NCI-H2029 (cell line): ENCODE measurements at places on chromosomes 16 and 17.

- no peak for DNase-seq
Observed at GRCh38 chr17:82865774-82866395, 26.1 kb upstream of the ZNF750 start.

DNA sequence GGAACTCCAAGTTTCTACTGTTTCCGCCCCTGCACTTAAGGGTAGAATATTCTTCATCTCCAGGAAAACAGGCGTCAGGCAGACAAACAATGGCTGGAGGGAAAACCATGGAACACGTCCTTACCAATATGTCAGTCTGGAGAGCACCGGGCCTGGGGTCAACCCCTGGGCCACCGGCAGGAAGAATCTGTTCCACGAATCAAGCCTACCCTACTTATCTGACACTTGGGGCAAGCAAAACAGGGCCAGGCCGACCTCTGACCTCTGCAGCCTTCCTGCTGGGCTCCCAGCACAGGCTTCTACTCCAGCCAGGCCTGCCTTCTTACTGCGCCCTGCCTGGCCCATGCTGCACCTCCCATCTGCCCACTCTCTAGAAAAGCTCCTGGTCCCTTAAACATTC, 10.1 kb downstream of the VAC14 start:
- DNase-seq: no peak

GRCh38 chr17:15777717-15778116, 45.6 kb downstream of the TBC1D26 start:
- DNase-seq: no peak

DNA sequence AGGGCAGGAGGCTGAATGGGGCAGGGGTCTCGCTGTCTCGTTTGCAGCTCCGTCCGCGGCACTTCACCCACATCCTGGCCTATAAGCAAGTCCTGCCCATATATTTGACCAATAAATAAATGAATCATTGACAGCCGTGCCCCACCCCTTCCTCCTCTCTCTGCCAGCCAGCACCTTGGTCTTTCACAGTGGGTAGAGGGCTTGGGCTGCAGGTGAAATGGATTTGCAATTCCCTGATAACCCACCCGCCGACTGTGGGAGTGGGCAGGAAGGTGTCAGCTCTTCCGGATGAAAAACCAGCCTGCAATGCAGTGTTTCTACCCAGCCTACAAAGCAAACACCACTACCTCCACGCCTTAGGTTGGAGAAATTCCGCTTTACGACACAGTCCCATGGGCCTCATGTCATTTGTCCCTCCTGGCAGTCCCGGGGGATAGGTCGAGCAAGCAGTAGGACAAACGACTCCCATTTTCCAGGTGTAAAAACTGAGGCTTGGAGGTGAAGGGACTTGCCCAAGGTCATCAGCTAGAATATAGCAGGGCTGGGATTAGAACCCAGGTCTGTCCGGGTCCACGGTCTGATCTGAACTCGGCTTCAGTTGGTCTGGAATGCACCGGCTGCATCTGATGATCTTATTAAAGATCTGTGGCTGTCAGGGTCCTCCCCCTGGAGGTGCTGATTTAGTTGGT, 79.0 kb downstream of the ABCC1 start:
- no peak for DNase-seq

GRCh38 chr16:75343941-75344340, 89.4 kb downstream of the CFDP1 start:
- no peak for DNase-seq

DNA sequence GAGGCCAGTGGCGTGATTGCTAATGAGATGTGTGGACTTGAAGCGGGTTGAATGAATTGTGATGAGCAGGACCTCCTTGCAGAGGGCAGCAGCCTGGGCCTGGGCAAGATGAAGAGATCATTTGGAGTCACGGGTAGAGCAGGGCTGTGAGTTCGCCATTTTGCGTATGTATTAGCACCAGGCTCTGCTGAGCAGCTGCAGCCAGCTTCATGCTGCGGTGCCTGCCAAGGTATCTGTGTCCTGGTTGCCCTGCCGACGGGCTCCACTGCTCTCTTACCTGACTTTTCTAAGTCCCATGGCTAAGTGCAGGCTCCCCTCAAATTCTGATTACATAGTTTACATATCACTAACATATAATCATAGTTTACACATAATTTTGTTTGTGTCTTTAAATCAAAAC, 295.7 kb downstream of the SNX29 start:
- DNase-seq: no peak

GRCh38 chr16:85638695-85639409, 25.7 kb downstream of the GSE1 start:
- DNase-seq: no peak

DNA sequence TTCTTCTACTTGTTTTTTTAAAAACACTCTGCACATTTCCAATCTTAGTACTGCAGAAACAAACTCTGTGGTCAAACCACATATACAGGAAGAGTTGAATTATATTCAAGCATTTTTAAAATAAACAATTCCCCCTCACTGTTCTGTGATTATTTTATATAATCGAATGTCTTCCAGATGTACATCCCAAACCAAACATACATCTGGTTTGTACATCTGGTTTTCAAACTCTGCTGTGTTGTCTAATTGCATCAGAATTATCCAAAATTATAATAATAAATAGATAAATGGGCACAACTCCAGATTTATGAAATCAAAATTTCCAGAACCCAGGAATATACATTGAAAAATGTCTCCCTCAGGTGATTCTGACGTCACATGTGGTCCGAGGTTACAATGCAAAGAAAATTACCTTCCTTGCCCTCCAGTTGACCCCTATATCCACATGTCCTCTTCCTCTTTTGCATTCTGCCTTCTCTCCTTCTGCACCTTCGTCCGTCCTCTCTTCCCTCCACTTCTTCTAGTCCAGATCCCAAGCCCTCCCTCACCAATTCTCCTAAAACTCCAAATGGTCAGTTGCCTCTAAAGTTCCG, 13.3 kb upstream of the CCDC144A start:
- no peak for DNase-seq

DNA sequence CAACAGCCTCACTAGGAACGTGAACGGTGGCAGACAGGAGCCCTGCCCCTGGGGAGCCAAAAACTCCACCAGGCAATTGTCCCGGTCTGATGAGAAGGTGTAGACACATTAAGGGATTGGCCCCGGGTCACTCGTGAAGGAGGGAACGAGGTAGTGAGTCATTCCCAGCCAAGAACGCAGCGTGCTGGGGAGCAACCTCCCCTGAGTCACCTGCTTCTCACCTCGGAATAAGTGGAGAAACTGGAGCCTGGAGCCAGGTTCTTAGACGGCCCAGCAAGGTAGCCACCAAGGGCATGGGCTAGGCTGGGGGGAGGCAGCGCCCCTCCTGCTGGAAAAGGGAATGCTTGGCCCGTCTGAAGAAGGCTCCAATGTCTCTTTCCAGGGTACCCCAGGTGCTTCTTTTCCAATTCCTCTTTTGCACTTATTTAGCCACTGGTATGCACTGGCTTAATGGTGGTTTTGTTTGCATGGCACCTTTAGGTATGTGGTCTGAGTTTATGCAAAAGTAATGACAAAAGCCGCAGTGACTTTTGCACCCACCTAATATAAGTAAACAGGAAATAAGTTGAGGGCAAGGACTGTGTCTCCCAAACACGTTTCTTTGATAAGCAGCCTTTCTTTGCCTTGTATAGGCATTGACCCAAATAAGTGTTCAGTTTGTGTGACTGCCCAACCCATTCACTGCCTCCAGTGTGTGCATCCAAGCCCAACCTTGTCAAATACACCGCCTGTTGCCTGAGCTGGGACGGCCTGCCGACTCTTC, 1.8 kb upstream of the HELZ start:
- DNase-seq: no peak

DNA sequence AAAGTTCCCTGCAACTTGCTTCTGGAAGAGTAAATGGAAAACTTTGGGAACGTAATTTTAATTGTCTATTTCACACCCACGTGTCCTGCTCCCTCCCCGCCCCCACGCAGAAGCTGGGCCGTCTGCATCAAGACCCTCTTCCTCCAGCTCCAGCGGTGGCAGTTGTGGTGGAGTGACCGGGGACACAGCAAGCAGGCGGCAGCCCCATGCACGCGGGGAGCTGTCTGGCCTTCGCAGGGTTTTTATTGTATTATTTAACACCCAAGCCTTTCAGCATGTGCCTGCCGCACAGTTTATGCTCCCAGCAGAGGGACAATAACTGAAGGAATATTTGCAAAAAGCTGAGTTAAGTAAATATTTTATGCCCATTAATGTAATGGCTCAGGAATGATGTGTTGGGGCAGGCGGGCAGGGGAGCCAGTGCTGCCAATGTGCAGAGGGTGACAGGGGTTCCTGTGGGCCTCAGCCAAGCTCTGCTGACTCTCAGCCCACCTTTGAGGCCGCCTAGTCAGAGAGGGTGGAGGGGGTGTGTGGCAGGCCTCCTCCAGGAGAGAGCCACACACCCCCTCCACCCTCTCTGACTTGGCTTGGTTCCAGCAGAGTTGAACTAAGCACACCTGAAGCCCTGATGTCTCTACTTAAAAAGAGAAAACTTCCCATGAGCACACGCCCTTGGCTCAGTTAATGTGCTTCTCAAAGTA, 32.4 kb upstream of the ENPP7 start:
- DNase-seq: no peak

- no peak for DNase-seq
Observed at GRCh38 chr17:77356109-77356689, 215.4 kb downstream of the SEC14L1 start.

- no peak for DNase-seq
Observed at GRCh38 chr16:89708481-89708931, 7.0 kb upstream of the SPATA2L start.

GRCh38 chr16:53864819-53865493, 161.0 kb downstream of the FTO start:
- no peak for DNase-seq

DNA sequence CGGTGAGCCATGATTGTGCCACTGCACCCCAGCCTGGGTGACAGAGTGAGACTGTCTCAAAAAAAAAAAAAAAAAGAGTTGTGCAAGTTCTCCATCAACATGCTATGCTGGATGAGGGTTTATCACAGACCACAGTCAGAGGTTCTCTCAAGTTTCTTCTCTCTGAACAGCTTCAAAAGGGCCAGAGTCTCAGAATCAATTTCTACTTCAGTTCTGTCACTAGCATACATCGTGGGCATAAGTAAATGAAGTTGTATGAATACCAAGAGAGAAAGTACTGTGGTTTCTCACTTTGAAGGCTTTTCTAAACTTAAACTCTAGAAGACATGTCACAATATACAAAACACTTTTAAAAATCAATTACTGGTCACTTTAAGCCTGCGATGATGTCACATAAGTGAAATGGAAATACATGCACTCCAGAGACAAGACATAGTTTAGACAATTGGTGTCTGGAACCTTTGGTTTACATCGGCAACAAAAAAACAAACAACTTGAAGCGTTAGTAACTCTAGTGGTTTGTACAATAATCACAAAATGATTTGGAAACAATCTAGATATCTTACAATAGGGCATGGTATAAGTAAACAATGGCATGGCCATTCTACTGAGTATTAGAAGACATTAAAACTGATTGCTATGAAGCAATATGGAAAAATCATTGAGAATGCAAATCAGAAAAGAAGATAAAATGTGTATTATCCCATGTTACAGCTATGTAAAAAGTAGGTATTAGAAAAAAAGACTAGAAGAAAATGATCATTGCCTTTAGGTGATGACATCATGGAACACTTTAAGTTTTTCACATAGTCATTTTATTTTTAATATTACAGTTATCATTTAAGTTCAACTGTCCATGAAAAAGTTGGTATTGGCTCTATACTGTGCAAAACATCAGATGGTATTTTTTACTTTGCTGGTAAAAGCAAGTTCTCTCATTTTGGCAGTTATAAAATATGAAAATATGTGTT, 232.3 kb downstream of the ZFHX3 start:
- no peak for DNase-seq
